ENCODE measurements at places on chromosomes 16 and 17.

GRCh38 chr16:23035240-23035639 is 114.0 kb downstream of the USP31 start:
- DNase-seq = no peak

DNA sequence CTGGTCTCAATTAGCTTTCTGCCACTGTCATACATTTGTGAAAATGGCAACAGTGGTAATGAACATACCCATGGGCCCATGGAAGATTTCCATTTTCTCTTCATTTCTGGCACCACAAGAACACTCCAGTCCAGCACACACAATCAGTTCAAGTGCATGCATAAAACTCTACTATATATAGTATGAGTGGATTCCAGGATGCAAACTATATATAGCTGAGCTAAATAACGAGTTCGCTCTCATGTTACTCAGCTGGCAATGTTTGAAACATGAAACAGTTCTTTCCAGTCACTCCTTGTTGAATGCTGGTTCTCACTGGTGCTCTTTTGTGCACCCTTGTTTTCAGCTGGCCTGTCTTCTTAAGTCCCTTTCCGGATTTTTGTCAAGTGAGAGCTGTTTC is 75.2 kb upstream of the DHX40 start:
- DNase-seq = no peak

GRCh38 chr17:57404073-57404472 is 147.8 kb downstream of the MSI2 start:
- DNase-seq = peak; percentile 44

DNA sequence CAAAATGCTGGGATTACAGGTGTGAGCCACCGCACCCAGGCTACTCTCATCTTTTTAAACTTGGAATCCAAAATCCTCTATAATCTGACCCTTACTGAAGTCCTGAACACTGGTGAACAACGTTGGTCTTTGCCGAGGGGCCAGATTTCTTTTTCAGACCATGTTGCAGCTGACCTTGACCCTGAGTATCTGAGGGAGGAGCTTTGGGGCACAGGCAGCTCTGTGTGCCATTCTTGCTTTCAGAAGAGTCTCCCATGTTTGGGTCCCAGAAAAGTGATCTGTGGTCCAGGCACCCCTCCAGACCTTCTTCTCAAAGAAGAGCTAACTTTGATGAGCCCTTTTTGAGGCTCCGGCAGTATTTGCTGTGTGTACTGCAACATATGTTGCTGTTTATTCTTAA is 50.4 kb downstream of the CENPV start:
- no peak for DNase-seq

DNA sequence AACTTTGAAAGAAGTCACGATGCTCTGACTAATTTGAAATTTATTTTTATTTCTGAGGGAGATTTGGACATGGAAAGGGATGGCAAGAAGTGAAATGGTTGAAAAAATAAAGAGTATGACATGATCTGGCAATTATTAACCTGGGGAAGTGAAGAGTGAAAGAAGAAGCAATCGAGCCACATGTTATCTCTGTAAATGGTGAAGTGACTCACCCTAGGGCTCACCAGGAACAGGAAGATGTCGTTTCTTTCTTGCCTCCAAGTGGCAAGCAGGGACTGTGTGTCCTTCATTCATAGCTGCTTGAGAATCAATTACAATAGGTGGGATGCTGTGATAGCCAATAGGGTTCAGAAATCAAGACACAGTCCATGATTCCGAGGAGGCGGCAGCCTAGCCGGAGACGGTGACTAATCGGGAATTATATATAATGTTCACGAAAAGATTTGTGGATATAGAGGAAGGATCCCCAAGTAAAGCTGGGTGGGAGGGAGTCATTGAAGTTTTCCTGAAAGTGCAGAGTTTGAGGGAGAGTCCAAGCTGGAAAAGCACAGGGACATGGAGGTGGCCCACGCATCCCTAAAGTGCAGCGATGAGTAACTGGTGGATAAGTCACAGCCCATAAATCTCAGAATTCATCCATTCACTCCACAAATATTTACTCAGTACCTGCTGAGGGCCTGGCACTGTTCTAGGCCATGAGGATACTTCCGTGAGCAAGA is 18.2 kb upstream of the KRT20 start:
- DNase-seq = peak; percentile 54

DNA sequence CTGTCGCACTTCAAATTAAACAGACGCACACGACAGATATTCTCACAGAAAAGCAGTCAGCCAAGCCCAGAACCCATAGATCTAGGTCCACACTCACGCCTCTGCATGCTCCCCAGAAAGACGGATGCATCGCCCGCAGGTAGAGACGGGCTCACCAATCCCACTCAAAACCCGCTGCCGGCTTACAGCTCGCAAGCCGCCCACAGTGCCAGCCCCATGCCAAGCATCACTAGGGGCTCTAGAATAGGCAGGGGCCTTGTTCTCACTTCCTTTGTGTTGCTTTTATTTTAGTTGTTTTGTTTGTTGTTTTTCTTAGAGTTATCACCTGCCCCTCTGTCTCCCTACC is 336 bp upstream of the BMERB1 start:
- DNase-seq = no peak

DNA sequence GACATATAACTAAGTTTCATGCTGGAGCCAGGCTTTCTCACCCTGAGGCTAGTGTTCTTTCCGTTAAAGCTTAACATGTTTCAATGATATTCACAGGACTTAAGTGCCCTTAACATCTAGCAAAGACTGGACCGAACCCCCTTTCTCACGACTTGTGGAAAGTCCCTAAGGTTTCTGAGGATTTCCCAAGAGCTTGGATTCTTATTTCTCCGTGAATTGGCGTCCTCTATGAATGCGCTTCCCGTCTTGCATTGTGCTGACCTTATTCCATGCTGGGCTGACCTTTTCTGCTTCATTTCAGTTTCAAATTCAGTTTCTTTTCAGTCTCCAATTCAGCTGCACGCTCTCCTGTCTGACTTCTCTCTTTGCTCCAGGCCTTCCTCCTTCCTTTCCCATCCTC is 206.4 kb downstream of the HS3ST3A1 start:
- DNase-seq = no peak
